ENCODE measurements at places on chromosomes 2 and 18.

- no peak for DNase-seq
Measured at GRCh38 chr2:238869293-238870124, 21.6 kb downstream of the TWIST2 start.

- DNase-seq: no peak
Measured at GRCh38 chr2:209496586-209496982, 72.7 kb downstream of the MAP2 start.

DNA sequence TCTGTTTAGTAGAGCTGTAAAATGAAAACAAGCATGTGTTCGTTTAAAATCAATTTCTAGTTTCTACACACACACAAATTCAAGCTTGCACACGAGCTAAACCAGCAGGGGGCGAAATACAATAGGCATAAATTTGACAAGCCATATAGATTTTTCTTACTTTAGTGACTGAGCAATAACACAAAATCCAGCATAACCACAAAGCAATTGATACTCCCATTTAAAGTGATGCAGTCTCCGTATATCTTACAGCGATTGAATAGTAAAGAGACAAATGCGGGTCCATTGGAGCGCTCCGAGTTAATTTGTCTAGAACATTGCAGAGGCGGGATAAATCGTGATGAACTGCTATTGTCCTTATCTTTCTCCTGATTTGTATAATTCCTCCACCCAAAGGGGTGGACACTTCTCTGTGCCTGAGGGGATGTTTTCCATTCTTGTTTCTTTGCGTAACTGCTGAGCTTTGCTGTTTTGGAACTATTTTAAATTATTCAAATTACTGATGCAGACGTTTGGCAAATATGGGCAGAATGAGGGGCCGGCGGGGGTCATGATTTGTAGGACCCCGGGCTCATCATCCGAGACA lies 1.2 kb upstream of the AFTPH start:
- DNase-seq: peak; percentile 30

GRCh38 chr2:19688059-19688458 lies 213.7 kb downstream of the TTC32 start:
- DNase-seq: no peak

DNA sequence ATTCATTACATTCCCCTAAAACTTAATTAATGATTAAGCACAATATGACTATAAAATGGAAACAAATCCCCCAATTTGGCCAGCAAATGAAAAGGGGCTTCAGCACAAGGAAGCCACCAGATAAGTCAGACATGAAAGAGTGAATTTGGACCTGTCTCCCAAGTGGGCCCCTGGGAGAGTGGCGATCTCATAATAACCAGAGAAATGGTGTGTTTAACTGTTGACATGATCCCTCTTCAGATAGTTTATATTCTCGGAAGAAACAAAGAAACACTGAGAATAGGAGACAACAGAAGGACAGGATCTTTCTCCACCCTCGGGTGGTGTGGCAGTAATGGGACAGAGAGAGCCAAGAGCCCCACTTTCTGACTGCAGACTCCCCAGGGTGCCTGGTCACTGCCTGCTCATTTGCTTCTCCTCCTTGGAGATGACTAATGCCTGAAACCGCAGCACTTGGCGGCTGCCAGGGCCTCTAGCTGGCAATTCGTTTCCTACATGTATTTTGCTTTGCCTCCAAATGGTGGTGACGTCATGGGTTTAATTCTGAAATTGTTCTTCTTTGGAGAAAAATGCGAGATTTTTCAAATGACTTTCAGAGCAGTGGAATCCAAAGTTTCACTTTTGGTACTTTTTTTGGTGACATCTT lies 46.4 kb upstream of the SPP2 start:
- no peak for DNase-seq

- no peak for DNase-seq
Measured at GRCh38 chr2:226411727-226412360, 387.8 kb downstream of the IRS1 start.

- DNase-seq: no peak
Measured at GRCh38 chr2:110875384-110875725, 143.0 kb downstream of the ACOXL start.

DNA sequence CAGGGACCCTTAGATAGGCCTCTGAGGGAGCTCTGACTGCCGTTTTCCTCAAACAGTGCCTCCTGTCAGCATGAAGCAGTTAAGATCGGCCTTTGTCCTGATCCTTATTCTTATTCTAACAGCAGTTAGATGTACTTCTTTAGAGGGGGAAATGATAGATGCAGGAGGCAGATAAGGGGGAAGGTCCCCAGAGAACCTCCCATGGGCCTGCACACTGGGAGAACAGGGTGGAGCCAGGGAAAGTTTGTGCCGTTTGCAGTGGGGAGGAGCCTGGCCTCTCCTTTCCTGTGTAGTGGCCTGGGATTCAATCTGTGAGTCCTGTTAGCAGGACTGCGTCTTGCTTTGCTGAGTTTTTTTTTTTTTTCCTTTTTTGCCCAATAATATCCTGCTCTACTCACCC lies 7.9 kb upstream of the INPP4A start:
- DNase-seq: no peak

- DNase-seq: no peak
Measured at GRCh38 chr2:68824831-68825230, 46.4 kb downstream of the BMP10 start.

DNA sequence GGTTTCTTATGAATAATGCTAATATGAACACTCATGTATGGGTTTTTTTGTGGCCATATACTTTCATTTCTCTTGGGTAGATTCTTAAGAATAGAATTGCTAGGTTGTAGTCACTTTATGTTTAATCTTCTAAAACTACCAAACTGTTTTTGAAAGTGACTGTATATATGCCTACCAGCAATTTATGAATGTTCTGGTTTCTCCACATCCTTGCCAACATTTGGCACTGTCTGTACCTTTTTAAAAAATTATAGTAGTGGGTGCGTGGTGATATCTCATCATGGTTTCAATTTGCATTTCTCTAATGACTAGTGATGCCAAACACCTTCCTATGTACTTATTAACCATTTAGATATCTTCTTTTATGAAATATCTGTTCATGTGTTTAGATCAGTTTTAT lies 110.6 kb upstream of the RIOK3 start:
- DNase-seq: no peak

DNA sequence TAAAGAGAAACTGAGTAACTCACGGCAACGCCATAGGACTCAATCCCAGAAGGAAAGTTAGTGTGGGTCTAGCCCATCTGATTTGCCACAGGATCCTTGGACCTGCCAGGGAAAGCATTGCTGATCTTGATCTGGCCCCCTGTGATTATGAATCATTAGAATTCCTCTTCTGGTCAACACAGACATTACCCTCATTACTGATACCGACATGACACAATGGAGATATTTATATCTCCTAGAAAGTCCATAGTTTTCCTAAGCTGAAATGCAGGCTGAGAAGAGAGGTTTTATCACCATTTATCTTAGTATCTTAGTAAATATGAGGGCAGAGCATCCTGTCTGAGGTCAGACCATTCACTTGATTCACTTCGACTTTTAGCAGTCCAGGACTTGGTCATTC lies 75.5 kb upstream of the CCDC68 start:
- no peak for DNase-seq

DNA sequence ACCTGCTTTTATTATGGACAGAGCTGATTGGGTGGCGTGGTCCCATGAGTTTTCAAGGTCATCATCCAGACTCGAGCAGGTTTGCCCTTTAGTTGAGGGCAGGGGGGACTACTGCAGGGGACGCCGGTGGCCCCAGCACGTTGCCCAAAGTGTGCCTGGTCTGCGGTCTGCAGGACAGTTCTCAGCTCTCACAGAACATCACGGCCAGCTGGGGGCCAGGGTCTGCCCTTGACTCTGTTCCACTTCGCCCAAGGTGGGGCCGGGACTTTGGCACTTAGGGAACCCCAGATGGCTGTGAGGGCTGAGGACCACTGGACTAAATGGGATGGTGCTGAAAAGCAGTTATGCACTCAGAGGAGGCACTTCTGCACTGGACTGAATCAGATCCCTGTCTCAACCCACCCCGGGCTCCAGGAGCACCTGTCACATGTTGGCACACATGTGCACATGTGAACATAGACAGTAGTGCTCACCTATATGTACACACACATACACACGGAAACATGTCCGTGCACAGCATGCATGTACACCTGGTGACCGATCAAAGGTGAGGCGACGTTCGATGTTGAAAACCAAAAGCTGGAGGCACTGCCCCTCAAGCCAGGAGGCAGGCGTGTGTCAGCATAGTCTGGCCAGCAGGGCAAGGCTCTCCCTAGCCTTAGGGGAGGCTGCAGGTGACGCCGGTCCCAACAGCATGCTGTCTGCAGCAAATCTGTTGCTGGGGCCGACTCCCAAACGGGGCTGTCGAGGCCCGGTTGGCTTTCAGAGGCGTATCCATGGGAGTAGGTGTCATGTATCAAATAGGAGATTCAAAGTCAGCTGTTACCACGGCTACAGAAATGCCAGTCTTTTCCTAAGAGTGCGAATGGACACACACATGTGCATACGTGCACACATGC lies 10.2 kb downstream of the ANO7 start:
- no peak for DNase-seq

GRCh38 chr18:37564711-37565100 lies 892 bp downstream of the CELF4 start:
- no peak for DNase-seq

- DNase-seq: no peak
Measured at GRCh38 chr2:234863043-234863934, 88.5 kb upstream of the SH3BP4 start.

DNA sequence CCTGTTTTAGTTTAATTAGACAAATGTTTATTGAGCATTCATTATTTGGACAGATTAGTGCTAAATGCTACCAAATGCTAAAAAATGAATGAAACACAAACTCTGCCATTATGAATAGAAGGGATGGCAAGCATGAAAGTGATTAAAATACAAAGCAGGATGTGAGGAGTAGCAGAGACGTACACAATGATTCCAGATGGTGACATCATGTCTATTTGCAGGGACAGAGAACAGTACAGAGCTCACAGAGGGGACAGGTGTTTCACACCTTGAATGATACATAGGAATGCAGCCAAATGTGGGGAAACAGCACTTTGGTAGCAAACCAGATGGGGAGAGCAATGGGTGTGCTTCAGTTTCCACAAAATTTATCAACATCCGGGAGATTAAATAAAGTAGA lies 76.3 kb downstream of the CD226 start:
- DNase-seq: no peak

DNA sequence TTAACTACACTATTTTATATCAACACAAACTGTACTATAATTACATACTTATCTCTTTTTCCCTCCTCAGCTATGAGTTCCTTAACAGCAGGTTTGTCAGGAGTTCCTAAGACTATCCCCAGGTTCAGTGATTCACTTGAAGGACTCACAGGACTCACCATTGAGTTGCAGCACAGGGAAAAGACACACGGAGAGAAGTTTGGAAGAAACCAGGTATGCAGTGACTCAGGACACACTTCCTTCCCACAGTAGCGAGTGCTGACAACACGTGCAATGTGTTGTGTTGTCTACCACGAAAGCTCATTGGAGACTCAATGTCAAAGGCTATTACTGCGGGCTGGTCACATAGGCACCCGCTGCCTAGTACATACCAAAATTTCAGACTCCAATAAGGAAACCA lies 32.0 kb downstream of the MGAT4A start:
- DNase-seq: no peak

DNA sequence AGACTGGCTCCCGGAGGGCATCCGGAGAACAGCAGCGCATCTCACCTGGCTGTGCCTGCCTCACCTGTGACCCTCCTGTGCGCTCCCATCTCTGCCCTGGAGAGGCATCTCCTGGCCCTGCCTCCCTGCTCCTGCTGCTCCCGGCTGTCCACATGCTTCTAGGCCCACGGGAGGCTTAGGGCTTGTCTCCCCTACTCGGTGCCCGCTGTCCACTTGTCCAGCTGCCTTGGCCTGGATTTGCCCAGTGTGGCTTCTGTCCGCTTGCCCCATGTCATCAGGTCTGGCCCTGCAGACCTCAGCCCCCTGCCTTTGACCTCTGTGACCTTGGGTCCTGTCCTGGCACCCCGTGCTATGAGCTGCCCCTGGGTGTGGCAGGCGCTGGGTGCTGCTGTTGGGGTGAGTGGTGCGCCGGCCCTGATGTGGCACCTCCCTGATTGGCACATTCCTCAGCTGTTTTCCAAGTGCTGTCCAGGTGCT lies 4.5 kb downstream of the BOK start:
- no peak for DNase-seq

DNA sequence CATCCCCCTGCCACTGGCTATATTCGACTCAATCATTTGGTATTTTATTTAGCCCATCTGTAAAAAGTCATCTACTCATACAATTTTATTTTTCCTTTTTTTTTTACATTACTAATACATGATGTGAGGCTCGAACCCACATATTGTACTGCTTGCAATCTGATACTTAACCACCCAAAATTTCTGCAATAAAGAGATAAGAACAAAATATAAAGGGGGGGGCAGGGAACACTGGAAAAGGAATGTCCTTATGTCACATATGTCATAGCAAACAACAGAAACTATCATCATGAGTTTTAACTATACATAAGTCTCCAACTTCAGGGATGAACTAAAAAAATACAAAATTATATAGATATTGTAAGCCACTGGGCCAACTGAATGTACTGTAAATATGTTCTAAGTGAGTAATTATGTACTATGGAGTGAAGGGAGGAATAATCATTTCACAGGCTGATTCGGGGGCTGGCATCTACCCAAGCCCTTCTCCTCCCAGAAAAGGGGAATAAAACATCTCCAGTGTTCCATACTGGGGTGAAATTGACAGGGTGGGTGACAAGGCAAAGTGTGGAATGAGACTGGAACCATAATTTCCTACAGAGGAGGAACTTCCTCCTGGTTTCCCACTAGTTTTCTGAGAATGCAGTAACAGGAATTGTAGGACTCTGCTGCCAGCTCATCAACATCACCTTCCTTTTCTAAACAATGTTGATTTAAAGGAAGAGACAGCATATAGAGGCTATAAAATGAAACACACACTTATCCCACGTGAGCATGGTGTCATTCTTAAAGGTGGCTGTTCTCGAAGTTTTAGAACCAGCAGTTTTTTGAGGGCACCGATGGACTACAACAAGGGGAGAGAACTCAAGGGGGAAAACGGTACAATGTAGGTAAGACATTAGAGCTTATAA lies 79.5 kb downstream of the FARSB start:
- no peak for DNase-seq

DNA sequence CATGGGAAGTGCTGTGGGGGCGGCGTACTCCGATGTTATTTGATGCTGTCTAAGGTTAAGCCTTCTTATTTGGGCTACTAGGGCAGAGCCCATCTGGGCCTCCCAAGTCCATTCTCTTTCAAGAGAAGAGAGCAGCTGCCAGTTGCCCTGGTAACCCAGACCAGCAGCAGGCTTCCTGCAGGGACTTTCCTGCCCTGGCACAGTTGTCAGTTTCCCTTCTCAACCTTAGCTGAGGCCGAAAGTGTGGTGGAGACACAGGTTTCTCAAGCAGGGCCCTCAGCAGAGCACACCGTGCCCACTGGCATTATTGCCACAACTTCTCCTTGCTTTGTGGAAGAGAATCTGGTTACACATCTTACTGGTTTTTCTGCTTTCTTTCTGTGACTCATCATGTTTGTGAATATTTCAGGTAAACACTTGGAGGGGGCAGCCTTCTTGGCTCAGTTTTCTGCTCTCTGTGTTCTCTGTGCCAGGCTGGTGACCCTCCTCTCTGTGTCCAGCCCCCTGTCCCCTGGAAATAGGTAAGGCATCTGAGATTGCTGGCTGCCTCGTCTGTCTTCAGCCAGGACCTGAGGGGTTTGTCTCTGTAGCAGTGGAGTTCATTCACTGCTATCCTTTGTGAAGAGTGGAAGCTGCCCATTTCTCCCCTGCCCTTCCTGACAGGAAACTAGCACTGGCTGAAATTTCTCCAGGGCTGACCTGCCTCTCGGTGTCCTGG lies 111.0 kb downstream of the B3GNT2 start:
- DNase-seq: no peak

- DNase-seq: no peak
Measured at GRCh38 chr2:181823405-181823804, 68.1 kb upstream of the ITPRID2 start.
